Iris pigment epithelial cell (primary cell): ENCODE measurements at places on chromosomes 12 and 14.

- no peak for DNase-seq
Observed at GRCh38 chr12:16307856-16308475, 30.5 kb upstream of the SLC15A5 start.

DNA sequence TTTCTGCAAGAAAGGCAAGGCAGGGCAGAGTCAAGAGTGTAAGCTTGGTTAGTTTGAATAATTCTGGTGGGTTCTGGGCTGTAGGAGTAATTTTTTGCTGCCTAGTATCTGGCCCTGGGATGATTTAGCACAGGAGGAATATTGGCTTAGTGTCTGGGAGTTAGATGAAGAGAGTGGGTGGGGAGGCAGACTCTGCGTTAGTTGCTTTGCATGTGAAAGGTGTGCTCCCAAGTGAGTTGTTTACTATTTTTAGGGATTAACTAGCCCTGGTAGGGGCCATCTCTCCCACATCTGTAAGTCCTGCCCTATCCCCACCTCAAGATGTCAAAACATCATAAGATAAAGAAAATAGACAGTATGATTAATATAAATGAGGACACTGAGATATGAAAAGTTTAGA, 249.7 kb downstream of the LRIG3 start:
- no peak for DNase-seq

DNA sequence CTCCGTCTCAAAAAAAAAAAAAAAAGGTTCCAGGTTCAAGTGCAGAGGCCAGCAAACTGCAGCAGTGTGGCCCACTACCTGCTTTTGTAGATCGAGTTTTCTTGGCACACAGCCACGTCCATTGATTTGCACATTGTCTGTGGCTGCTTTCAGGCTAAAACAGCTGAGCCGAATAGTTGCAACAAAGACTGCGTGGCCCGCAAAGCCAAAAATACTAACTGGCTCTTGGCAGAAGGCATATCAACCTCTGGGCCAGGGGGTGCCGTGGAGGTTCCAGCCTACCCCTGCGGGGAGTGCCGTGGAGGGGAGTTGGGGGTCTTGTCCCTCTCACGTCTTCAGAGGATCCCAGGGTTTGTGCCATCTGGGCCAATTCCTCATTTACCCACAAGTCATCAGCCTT, 170.1 kb downstream of the ADGRD1 start:
- no peak for DNase-seq

DNA sequence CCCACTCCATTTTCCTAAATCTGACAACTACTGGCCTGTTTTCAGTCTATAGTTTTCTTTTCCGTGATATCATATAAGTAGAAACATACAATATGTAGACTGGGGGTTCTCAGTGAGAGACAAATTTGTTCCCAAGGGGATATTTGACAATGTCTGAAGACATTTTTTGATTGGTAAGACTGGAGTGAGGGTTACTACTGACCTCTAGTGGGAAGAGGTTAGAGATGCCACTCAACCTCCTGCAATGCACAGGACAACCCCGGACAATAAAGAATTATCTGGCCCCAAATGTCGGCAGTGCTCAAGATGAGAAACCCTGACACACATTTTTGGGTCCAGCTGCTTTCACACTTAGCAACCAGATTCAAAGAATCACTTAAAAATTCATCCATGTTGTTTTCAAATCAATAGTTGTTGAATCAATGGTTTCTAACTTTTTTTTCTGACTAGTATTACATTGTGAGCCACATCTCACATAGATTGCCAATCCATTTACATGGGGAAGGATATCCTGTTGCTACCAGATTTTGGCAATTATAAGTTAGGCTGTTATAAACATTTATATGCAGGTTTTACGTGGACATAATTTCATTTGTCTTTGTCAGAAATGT, 307.1 kb downstream of the RPL10L start:
- DNase-seq = peak; percentile 16

DNA sequence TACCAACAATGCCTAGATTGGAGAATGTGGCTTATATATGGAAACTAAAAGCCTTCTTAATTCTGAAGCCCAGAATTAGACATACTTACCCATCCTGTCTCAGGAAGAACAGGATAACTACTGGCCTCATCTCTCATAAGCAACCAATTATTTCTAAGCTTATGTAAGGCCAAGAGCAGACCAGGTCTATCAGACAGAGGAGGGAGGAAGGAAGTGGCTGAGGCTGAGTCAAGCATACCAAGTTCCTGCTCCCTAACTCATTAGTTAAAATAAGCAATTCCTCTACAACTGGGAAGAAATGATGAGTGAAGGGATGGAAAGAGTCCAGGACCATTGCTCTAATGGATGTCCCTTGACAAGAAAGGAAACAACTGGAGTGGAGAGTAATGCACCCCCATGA, 27.0 kb upstream of the INSM2 start:
- peak; percentile 57 for DNase-seq

- DNase-seq = peak; percentile 41
Observed at GRCh38 chr14:48614003-48614402, 938.6 kb upstream of the MDGA2 start.

GRCh38 chr12:88036353-88036965, 7.3 kb upstream of the C12orf50 start:
- peak; percentile 73 for DNase-seq
